Stimulated activated CD8-positive, alpha-beta memory T cell treated with anti-CD3 and anti-CD28 coated beads, Interleukin-15, amount 100 ng/mL, for 1 hour (primary cell): ENCODE measurements at places on chromosomes 12 and 14.

GRCh38 chr12:75294797-75295196, 35.3 kb downstream of the CAPS2 start:
- DNase-seq, result no peak

DNA sequence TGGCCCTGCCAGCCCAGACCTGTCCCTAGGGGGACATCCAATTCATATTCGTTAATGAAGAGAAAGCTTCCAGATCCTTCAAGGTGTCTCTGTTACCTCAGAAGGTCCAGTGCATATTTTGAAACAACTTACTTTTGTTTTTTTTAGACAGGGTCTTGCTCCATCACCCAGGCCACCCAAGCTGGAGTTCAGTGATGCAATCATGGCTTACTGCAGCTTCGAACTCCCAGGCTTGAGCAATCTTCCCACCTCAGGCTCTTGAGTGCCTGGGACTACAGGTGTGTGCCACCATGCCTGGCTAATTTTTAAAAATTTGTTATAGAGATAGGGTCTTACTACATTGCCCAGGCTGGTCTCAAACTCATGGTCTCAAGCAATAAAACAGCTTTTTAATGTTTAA, 48.4 kb downstream of the B4GALNT3 start:
- no peak for DNase-seq

GRCh38 chr12:130949806-130950205, 3.9 kb upstream of the ADGRD1 start:
- DNase-seq, result no peak

DNA sequence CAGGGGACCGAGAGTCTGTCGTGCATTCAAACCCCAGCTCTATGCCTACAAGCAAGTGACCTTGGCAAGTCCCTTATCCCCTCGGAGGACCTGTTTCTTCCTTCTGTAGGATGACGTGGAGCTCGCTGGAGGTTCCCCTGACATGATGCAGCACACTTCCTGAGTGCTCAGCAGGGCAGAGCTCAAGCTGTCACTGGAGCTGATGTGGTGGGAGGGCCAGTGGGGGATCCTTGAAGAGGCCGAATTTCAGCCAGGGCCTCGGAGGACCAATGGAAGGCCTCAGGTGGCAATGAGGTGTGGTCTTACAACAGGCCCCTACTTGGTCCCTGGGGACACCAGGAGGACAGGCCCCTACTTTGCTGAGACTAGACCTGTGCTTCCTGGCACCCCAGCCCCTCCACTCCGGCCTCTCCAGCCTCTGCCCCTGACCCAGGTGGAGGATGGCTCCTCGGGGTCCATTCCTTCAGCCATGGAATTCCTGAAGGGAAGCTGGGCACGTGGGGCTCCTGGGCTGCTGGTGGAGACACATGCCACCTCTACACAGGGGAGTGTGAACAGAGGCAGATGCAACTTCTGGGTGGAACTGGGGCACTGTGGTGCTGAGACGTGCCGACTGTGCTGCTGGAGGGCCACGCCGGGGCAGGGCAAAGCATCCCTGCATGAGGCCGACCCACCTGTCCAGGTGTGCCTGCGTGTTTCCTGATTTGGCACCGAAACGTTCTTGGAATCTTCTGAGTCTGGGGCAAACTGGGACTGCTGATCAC, 18.7 kb upstream of the KIF26A start:
- no peak for DNase-seq

DNA sequence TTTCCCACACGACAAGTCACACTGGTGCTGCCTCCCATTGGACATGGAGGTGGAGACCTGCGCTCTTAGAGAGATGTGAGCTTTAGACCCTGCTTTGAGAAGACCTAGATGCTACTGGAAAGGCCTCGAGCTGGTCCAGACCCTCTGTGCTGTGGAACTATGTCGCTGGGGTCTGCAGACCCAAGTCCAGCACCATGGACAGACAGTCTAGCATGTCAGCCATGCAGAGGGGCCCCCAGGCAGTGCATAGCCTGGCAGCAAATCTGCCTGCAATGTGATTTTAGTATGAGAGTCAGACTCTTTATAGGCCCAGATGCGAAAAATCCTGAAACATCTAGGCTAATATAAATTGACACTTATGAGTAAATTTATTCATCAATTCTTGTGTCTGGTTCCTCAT, 141.5 kb downstream of the NTF3 start:
- DNase-seq, result no peak

GRCh38 chr12:105552056-105552455, 221.6 kb downstream of the C12orf75 start:
- DNase-seq, result no peak

GRCh38 chr14:77526266-77526665, 27.6 kb upstream of the ISM2 start:
- no peak for DNase-seq

GRCh38 chr12:9406564-9407424, 198.6 kb upstream of the PZP start:
- no peak for DNase-seq

- no peak for DNase-seq
These were observed 2.7 kb upstream of the GALC start for GRCh38 chr14:87995500-87996290.

DNA sequence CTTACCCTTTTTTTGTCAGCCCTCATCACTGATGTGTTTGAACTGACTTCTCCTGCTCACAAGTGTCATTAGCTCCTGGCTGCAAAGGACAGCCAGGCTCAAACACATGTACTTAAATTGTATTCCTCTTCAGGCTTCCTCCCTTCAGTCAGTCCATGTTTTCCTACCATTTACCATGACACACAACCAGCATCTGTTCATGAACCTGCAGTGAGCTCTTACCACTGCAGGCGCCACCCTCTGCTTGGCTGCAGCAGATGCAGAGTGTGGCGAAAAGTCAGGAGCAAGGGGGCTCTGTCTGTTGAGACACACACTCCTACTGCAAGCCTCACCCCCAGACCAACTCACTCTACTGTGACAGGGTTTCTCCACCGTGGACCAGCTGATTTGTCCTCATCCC, 70.2 kb downstream of the TSPAN11 start:
- no peak for DNase-seq

DNA sequence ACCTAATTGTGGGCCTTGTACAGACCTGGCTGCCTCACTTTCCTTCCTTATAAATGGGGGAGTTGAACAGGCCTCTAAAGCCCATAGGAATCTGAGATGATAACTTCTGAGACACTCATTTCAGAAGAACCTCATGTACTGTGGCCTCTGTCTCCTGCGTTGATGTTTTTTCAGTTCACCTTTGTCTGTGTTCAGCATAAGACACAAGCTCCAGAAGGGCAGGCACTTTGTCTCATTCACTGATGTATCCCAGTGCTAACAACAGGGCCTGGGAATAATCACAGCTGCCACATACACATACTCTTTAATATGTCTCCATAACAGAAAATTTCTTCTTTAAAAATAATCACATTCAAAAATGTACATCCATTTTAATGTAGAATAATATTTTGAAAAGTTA, 3.3 kb downstream of the FGD6 start:
- no peak for DNase-seq

GRCh38 chr14:68248481-68249255, 429.1 kb downstream of the RAD51B start:
- DNase-seq, result no peak

DNA sequence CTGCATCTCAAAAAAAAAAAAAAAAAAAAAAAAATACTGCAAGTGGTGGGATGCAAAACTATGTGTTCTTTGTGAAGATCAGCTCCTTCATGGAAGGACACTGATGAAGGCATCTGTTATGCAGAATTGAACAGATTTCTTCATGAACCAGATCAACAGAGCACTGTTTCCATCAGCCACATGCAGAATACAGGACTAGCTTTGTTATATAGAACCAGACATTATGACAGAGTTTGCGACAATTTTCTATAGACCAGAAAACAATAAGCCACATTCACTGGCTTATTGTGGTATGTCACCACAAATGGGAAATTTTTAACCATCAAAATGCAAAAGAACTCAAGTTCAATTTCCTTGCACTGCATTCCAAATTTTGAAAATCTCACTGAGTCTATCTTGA, 34.7 kb downstream of the CIT start:
- no peak for DNase-seq

- no peak for DNase-seq
These were observed 771 bp upstream of the AVPR1A start for GRCh38 chr12:63151623-63152320.

DNA sequence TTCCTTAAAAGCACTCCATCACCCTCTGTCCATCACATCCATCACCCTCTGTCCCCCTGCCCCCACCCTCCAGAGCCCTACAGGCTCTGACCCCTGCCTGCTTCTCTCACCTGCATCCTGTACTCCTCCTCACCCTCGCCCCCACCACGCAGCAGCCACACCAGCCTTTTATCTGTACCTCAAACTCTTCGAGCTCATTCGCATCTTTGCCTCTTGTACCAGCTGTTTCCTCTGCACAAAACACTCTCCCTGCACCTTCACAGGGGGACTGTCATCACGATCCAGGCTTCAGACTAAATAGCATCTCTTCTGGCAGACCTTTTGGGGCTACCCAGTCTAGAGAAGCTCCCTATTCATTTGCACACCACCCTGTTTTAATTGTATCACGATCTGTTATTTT, 24.1 kb downstream of the TMEM229B start:
- no peak for DNase-seq

DNA sequence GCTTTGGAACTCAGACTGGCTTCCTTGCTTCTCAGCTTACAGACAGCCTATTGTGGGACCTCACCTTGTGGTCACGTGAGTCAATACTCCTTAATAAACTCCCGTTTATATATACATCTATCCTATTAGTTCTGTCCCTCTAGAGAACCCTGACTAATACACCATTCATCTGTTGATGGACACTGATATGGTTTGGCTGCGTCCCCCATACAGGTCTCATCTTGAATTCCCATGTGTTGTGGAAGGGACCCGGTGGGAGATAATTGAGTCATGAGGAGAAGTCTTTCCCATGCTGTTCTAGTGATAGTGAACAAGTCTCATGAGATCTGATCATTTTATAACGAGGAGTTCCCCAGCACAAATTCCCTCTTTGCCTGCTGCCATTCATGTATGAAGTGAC, 57.0 kb downstream of the OTOGL start:
- DNase-seq, result no peak

DNA sequence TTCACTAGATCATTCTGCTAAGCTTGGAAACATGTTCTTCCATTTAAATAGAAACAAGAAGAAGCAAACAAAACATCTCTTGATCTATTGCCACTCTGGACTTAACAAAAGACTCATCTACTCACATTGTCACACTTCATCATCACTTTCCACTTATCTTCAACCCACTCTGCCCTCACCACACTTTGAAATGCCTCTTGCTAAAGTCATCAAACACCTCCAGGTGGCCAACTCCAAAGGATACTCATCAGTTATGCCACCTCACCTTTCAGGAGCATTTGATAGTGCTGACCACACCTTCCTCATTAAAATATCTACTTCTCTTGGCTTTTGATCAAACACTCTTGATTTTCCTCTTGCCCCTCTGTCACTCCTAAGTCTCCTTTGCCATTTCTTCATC, 7.2 kb downstream of the EFCAB11 start:
- no peak for DNase-seq

GRCh38 chr12:120835304-120835612, 68.9 kb downstream of the SPPL3 start:
- no peak for DNase-seq

- DNase-seq, result no peak
These were observed 572.3 kb downstream of the ETNK1 start for GRCh38 chr12:23197266-23197665.

GRCh38 chr12:5272018-5272785, 159.7 kb upstream of the NTF3 start:
- DNase-seq, result no peak

DNA sequence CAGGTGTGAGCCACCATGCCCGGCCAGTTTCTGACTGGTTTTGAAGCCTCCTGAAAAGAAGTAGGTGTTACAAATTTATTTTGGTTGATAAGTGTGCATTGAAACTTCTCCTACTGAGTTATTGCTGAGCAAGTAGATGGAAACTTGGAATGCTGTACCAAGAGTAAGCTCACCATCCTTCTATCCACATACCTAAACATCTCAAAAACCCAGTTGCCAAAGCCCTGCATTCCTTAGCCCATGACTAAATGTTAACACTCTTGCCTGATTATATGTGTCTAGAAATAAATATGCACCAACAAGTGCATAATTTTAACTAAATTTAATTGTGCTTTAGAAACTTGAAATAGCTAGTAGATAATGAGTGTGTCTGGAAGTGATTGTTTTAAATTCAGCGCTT, 357.8 kb downstream of the DUSP6 start:
- DNase-seq, result no peak

GRCh38 chr12:59651229-59651920, 55.5 kb downstream of the SLC16A7 start:
- no peak for DNase-seq

- no peak for DNase-seq
These were observed 35.0 kb downstream of the ACADS start for GRCh38 chr12:120760349-120761254.

GRCh38 chr12:99004799-99005466, 359.8 kb downstream of the APAF1 start:
- no peak for DNase-seq

DNA sequence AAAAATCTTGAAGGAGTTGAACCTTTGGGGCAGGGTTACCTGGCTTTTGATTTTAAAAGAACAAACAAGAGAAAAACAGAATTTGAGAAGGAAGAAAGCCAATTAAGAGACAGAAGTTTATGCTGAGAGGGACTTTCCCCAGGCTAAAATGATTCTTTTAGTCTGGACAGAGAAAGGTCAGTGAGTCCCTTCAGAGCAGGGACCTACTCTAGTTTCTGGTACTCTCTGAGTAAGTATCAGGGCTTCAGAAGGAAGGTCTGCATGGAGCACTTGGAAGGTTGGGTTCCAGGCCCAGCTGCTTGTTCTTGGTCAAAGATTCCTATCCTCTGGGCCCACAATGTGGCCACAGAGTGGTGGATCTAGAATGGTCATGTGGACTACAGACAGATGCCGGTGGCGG, 59.6 kb downstream of the KLRG1 start:
- no peak for DNase-seq

- no peak for DNase-seq
These were observed 187.3 kb upstream of the RMST start for GRCh38 chr12:97275256-97275655.

GRCh38 chr14:74618078-74618952, 6.3 kb upstream of the LTBP2 start:
- peak; percentile 37 for DNase-seq

DNA sequence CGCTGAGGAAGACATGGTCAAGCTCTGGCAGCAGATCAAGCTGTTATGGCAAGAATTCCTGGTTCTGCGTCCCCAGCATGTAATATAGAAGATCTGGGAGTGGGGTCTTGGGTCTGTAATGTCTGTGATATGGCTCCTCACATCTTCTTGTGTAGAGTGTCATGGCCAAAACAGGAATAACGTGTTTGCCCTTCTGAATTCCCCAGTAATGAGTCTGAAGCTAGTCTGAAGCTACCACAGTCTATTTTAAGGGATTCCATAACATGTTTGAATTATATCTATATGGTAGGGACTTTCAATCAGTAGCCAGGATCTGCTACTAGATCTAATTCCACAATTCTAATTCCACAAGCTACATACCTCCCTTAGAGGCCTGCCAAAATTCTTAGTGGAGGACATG, 31.4 kb upstream of the SOX5 start:
- DNase-seq, result no peak

GRCh38 chr14:22819151-22819988, 4.1 kb upstream of the SLC7A7 start:
- DNase-seq, result no peak
